Neural crest cell (in vitro differentiated cells): ENCODE measurements at places on chromosomes 11 and 22. TPM values are rescaled to one million over a fixed set of nuclear protein-coding genes. Genes with fewer than 3 reads are reported as not detected.

DNA sequence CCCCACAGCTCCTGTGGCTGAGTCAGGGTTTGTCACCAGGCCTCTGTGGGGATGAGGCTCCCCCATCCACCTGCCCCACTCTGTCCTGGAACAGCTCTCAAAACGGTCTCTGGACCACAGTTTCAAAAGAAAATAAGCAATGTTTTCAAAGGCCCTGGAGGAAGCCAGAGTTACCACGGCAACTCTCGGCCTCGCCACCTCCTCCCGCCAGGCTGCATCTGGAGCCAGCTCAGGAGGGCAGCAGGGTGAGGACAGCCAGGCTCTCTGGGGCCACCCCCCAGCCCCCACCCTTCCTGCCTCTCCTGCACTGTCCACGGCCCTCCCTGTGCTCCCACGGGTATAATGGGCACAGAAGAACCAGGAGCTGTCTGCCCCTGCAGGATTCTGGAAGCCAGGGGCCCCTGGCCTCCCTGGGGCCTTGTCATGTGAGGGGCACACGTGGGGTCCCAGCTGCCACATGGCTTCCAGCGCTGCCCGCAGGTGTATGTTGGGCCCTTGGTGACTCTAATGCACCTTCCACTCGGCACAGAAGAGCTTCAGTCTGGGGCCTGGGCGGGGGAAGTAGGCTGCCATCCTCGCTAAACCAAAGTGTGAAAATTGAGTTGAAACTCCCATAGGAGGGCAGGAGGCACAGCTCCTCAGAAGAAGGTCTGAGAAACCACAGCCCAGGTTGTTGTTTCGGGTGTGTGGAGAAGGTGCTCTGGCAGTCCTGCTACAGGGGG, 10.3 kb downstream of the CD81 start:
- no peak for DNase-seq

- DNase-seq, result no peak
These were observed 1.7 kb downstream of the C11orf96 start for GRCh38 chr11:43943931-43944751.

- DNase-seq, result no peak
These were observed 1.7 kb upstream of the CALCB start for GRCh38 chr11:15071556-15072255.

- DNase-seq, result no peak
These were observed 1.6 kb downstream of the BRD1 start for GRCh38 chr22:49825944-49826602.

- DNase-seq, result no peak
These were observed 1.2 kb downstream of the MYO7A start for GRCh38 chr11:77129069-77129841.

DNA sequence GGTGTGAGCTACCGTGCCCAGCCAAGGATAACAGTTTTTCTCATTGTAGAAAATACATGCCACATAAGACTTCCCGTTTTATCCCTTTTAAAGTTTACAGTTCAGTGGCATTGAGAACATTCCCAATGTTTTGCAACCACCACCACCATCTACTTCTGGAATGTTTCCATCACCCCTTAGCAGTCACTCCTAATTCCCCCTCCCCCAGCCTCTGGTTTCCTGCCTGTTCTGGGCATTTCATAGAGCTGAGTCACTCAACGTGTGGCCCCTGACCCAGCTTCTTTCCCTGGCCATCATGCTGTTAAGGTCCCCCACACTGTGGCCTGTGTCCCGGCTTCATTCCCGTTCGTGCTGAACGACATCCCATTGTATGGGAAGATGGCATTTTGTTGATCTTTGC, 30.7 kb downstream of the FGF4 start:
- no peak for DNase-seq

DNA sequence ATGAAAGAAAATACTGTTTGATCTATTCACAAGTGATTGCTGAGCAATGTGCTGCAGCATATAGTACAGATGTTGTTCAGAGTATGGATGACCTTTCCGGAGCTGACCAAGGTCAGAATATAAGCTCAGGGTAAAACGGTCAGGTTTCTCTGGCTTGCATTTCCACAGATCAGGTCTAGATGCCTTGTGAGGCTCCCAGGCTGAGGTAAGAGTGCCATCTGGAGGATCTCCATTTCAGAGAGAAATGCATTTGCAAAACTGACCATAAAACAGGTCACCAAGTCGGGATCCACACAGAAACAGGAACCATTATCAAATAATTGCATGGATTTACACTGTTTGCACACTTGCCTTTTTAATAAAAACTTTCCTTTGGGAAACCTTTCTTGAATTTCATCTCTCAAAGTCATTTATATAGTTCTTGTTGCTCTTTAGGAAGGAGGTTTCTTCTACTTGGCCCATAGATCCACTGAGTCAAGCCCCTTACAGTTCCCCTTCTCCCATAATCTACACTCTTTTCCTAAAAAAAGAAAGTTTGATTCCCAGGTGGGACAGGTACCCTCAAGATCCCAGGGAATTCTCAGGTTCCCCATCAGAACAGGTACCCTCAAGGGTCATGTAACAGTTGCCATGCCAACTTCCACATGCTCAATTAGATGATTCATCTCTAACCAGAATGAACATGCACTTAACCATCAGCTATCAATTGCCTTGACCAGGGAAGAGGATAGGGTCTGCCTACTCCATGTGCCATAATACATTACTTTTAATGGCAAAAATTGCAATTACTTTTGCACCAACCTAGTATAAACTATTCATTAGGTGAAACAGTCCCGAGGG, 25.0 kb upstream of the TMPRSS5 start:
- peak; percentile 19 for DNase-seq

- no peak for DNase-seq
These were observed 8.7 kb downstream of the CSF2RB start for GRCh38 chr22:36922105-36922608.

- DNase-seq, result no peak
These were observed 19.3 kb upstream of the CD5 start for GRCh38 chr11:61082931-61083531.

- peak; percentile 26 for DNase-seq
These were observed at the start of gene TUB for GRCh38 chr11:8080674-8081590. Gene TUB (plus strand): TSS chr11:8081211. CDS start chr11:8081511, 300 bp downstream.

GRCh38 chr11:8180469-8180868, 11.6 kb upstream of the RIC3 start:
- no peak for DNase-seq

GRCh38 chr11:60786811-60787567, 1.9 kb downstream of the MS4A10 start:
- DNase-seq, result no peak

DNA sequence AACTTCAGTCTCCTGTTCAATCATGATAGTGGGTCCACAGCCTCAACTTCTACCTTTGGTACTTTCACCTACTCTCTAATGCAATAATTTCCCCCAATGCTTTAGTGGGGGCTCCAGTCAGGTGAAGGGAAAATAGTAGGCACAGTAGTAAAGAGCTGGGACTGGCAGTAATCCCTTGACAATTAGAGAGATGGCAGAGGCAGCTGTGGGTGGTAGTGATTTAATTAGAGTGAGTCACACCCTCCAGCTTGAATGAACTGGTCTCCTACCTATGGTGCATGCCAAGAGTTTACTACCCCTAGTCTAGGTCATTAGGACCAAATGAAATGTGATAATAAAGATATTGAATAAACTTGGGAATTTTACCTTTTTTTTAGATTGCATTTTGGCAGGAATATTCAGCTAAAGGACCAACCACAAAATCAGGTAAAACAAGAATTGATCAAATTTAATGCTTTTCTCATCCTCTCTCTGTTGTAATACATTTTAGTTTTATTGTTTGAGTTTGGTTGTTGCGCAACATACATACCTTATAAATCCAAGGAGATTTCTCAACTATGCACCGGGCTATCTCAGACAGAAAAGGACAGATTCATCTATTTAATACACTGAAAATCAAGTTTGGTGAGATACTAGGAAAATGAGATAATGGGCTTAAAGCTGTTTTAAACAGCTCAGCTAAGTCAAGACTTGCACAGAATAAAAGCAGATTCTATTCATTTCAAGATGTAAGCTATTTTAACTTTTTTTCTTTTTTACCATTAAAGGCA, 9.0 kb downstream of the PRRG4 start:
- DNase-seq, result no peak

DNA sequence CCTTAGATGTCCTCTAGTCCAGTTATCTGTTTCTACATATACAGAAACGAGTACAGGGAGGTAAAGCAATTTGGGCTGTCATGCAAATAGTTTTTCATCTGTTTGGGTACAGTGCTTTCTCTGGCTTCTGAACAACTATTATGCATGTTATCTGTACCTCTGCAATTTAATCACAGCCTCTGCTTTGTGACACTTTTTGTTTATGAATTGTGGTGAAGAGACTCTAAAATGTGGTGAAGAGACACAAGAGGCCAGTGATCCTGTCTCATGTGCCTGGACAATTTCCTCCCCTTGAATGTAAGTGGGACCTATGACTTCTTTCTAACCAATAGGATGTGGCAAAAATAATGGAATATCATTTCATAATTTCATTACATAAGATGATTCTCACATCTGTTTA, 130.3 kb upstream of the ARHGAP42 start:
- no peak for DNase-seq

GRCh38 chr22:23180893-23181720, 798 bp downstream of the BCR start:
- no peak for DNase-seq

The LINC01488 gene
- total RNA-seq, result 0.11 TPM in 1 of 2 replicates, not detected in the other

The ACR gene
- total RNA-seq, result 0.34 TPM in 1 of 2 replicates, not detected in the other

The CREB3L1 gene
- 0.71 and 0.75 TPM in 2 replicates for total RNA-seq

The TMEM86A gene
- 1.5 and 1.7 TPM in 2 replicates for total RNA-seq

The DEFB131B gene
- not detected in 2 replicates for total RNA-seq

The KCNQ1 gene
- total RNA-seq, result 0.86 and 0.91 TPM in 2 replicates

The SIK2 gene
- 21.8 and 24.7 TPM in 2 replicates for total RNA-seq

The CBLIF gene
- total RNA-seq, result not detected in 2 replicates

The BRD1 gene
- total RNA-seq, result 55.5 and 59.1 TPM in 2 replicates
